Activated naive CD4-positive, alpha-beta T cell treated with anti-CD3 and anti-CD28 coated beads for 36 hours (primary cell): ENCODE measurements at places on chromosomes 7 and 10. TPM values are rescaled to one million over a fixed set of nuclear protein-coding genes. Genes with fewer than 3 reads are reported as not detected.
A peak's percentile ranks its signal among the peaks of the same experiment; 100 is the strongest.

ANKRD30A gene
- total RNA-seq: not detected

- H3K36me3 ChIP-seq: no peaks in the 10 kb centered on the region
- no peak for DNase-seq
- no peaks in the 10 kb centered on the region for H3K27me3 ChIP-seq
- H3K4me1 ChIP-seq: no peaks in the 10 kb centered on the region
- no peak overlapping the region for H3K27ac ChIP-seq
- H3K4me3 ChIP-seq: no peak overlapping the region
Measured at GRCh38 chr10:86659721-86660453, 5.5 kb downstream of the OPN4 start.

GRCh38 chr10:11178606-11179515 lies 161.2 kb downstream of the CELF2 start:
- H3K27ac ChIP-seq: no peak overlapping the region
- H3K36me3 ChIP-seq: peaks cover 57% of the 10 kb centered on the region
- peak overlapping the region; percentile 82 for H3K4me3 ChIP-seq
- no peaks in the 10 kb centered on the region for H3K27me3 ChIP-seq

DNA sequence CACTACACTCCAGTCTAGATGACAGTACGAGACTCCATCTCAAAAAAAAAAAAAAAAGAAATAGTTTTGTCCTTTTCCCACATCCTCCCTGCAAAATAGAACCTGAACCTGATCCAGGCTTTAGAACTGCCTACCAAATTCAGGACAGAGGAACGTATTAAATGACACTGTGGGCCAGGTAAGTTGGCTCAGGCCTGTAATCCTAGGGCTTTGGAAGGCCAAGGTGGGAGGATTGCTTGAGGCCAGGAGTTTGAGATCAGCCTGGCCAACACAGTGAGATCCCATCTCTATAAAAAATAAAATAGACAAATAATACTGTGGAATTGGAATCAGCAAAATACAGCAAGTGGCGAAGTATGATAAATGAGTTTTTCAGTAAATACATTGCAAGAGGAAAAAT lies 10.0 kb upstream of the BNIP3 start:
- H3K4me1 ChIP-seq: no peaks in the 10 kb centered on the region
- no peak for DNase-seq
- no peak overlapping the region for H3K4me3 ChIP-seq
- no peak overlapping the region for H3K27ac ChIP-seq
- H3K27me3 ChIP-seq: no peaks in the 10 kb centered on the region

- H3K4me3 ChIP-seq: no peak overlapping the region
- H3K36me3 ChIP-seq: no peaks in the 10 kb centered on the region
- DNase-seq: no peak
- peaks cover 5% of the 10 kb centered on the region for H3K4me1 ChIP-seq
- no peak overlapping the region for H3K27ac ChIP-seq
Measured at GRCh38 chr10:58517491-58518355, 5.1 kb downstream of the BICC1 start.

PHKG1 gene
- total RNA-seq: 3.8 TPM

DNA sequence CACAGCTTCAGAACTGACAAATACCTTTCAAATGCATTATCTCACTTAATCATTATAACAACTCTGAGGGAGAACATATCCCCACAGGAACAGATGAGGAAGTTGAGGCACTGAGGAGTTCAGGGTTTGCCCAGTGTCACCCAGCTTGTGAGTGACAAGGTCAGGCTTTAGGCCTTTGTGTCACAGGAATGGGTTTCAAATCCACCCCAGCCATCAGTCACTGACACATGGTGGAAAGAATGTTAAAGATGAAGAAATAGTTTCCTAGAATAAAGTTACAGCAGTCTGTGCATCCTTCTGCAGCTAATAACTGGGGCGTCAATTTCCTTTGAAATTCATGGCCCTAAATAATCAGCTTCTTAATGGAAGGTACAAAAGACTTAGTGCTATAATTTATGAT lies 37.8 kb downstream of the SGCE start:
- DNase-seq: no peak
- no peaks in the 10 kb centered on the region for H3K36me3 ChIP-seq
- H3K4me3 ChIP-seq: no peak overlapping the region
- H3K27me3 ChIP-seq: peaks cover 10% of the 10 kb centered on the region
- peaks cover 12% of the 10 kb centered on the region for H3K4me1 ChIP-seq
- no peak overlapping the region for H3K27ac ChIP-seq

ATP5MK gene
- 422 TPM for total RNA-seq

DNA sequence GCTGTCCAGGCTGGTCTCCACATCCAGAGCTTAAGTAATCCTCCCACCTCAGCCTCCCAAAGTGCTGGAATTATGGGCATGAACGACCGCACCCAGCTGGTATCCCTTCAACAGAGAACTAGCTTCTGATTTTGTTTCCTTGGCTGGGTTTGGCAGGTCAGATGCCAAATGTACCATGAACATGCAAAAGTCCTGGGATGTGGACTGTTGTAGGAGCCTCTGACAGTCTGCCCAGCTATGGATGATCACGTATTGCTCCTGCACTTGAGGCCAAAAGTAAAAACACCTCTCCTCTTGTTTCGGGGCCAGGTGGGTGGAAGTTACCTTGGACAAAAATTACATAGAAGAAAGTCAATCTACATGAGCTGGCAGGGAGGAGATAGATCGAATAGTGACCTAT lies 699.5 kb downstream of the TYW1 start:
- H3K27me3 ChIP-seq: no peaks in the 10 kb centered on the region
- no peak overlapping the region for H3K27ac ChIP-seq
- H3K4me3 ChIP-seq: no peak overlapping the region
- H3K36me3 ChIP-seq: peaks cover 1% of the 10 kb centered on the region
- H3K4me1 ChIP-seq: no peaks in the 10 kb centered on the region

CFAP43 gene
- not detected for total RNA-seq

GRCh38 chr7:129386506-129386905 lies 47.7 kb upstream of the STRIP2 start:
- H3K27ac ChIP-seq: peak overlapping the region; percentile 65
- no peak overlapping the region for H3K4me3 ChIP-seq
- H3K4me1 ChIP-seq: peaks cover 16% of the 10 kb centered on the region
- peaks cover 14% of the 10 kb centered on the region for H3K36me3 ChIP-seq
- peak; percentile 27 for DNase-seq

GRCh38 chr10:49668684-49669083 lies 10.8 kb upstream of the C10orf53 start:
- H3K27me3 ChIP-seq: peaks cover 26% of the 10 kb centered on the region
- H3K4me1 ChIP-seq: no peaks in the 10 kb centered on the region
- H3K36me3 ChIP-seq: no peaks in the 10 kb centered on the region
- no peak overlapping the region for H3K4me3 ChIP-seq

DNA sequence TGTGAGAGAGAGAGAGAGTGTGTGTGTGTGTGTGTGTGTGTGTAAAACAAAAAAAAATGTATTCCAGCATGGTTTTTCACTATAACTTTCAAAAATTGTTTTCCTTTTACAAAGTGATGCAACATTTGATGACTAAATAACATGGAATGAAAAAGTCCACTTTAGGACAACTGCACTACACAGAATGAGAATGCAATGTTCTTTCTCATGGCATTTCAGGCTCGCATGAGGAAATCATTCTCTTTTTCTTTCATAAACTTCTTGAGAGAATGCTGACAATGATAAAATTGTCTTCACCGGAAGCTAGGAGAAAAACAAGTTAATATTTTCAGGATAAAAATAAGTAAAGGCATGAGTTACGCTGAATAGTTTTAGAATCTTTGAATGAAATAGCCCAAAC lies 53.7 kb downstream of the SLC16A12 start:
- no peak overlapping the region for H3K4me3 ChIP-seq
- H3K36me3 ChIP-seq: no peaks in the 10 kb centered on the region
- no peak for DNase-seq
- no peak overlapping the region for H3K27ac ChIP-seq
- no peaks in the 10 kb centered on the region for H3K4me1 ChIP-seq

GRCh38 chr10:51231754-51232153 lies 157.5 kb downstream of the PRKG1 start:
- H3K36me3 ChIP-seq: no peaks in the 10 kb centered on the region
- no peak overlapping the region for H3K4me3 ChIP-seq
- no peaks in the 10 kb centered on the region for H3K27me3 ChIP-seq
- no peak for DNase-seq

DNA sequence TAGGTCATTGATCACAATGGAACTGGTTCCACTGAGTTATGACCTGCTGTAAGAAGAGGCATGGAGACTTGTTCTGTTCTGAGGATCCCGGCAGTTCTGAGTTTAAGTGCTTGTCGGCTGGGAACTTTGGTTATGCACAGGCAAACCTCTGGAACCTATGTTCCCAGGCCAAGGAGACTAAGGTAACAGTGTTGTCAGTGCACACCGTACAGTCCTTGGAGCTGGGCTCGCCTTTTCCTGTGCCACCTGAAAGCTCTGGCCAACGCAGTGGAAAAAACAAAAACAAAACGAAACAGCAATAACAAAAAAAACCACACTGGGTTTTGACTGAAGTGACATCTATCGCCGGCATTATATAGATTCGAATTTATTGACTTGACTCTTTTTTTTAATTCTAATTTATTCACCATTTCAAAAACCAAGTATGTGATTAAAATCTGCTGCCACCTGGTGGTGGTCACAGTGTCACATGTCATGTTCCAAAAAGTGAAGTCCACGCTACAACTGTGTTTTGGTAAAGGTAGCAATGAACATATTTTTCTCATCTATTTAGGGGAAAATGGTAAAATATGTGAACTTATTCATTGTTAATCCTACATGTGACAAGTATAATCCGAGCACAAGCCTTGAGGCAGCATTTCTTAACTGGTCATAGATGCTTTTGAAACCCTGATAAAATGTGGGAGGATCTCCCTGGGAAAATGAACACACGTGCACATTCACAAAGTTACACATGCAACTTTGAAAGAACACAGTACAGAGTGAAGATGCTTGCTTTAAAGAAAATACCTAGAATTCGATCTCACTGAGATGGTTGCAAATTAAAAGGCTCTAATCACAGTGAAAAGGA lies 113.8 kb upstream of the PPP2R2D start:
- peaks cover 9% of the 10 kb centered on the region for H3K27me3 ChIP-seq
- H3K4me1 ChIP-seq: no peaks in the 10 kb centered on the region
- DNase-seq: peak; percentile 64
- no peak overlapping the region for H3K27ac ChIP-seq
- H3K4me3 ChIP-seq: no peak overlapping the region
- H3K36me3 ChIP-seq: no peaks in the 10 kb centered on the region

GRCh38 chr10:105644978-105645377 lies 1003.9 kb downstream of the SORCS3 start:
- peaks cover 6% of the 10 kb centered on the region for H3K27me3 ChIP-seq
- DNase-seq: no peak
- no peaks in the 10 kb centered on the region for H3K36me3 ChIP-seq
- H3K27ac ChIP-seq: no peak overlapping the region
- no peaks in the 10 kb centered on the region for H3K4me1 ChIP-seq

GRCh38 chr7:73701357-73701995 lies 18.0 kb downstream of the STX1A start:
- H3K4me1 ChIP-seq: peaks cover 13% of the 10 kb centered on the region
- no peak overlapping the region for H3K4me3 ChIP-seq
- H3K36me3 ChIP-seq: peaks cover 29% of the 10 kb centered on the region
- no peaks in the 10 kb centered on the region for H3K27me3 ChIP-seq

COL28A1 gene
- not detected for total RNA-seq

UROS gene
- 32.9 TPM for total RNA-seq

- H3K27me3 ChIP-seq: no peaks in the 10 kb centered on the region
- H3K36me3 ChIP-seq: no peaks in the 10 kb centered on the region
- no peak for DNase-seq
- no peak overlapping the region for H3K27ac ChIP-seq
- H3K4me1 ChIP-seq: no peaks in the 10 kb centered on the region
- no peak overlapping the region for H3K4me3 ChIP-seq
Measured at GRCh38 chr10:67242528-67242927, 316.7 kb downstream of the LRRTM3 start.

DNA sequence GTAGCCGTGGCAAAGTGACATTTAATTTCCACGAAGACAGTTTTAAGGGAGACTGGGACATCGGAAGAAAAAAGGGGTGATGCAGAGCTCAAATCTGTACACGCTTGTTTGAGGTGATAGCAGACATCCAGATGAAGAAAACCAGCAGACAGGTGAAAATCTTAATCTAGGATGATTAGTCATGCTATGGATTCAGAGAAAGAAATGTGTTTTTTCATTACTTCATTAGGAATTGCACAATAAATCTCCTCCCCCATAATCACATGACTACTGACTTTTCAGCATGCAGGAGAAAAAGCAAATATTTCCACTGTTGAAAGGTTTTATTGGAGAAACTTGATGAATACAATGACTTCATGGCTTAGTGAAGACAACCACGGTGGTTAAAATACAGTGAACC lies 2.5 kb downstream of the NUDT5 start:
- no peaks in the 10 kb centered on the region for H3K27me3 ChIP-seq
- H3K4me1 ChIP-seq: peaks cover 45% of the 10 kb centered on the region
- DNase-seq: no peak
- H3K4me3 ChIP-seq: no peak overlapping the region

- H3K27ac ChIP-seq: no peak overlapping the region
- H3K4me3 ChIP-seq: no peak overlapping the region
- H3K27me3 ChIP-seq: no peaks in the 10 kb centered on the region
- H3K4me1 ChIP-seq: no peaks in the 10 kb centered on the region
Measured at GRCh38 chr7:44134943-44135628, 6.0 kb downstream of the MYL7 start.

- H3K4me3 ChIP-seq: no peak overlapping the region
- DNase-seq: no peak
- H3K27ac ChIP-seq: no peak overlapping the region
- H3K4me1 ChIP-seq: peaks cover 13% of the 10 kb centered on the region
- no peaks in the 10 kb centered on the region for H3K27me3 ChIP-seq
Measured at GRCh38 chr10:78316451-78316931, 282.8 kb downstream of the RPS24 start.

DNA sequence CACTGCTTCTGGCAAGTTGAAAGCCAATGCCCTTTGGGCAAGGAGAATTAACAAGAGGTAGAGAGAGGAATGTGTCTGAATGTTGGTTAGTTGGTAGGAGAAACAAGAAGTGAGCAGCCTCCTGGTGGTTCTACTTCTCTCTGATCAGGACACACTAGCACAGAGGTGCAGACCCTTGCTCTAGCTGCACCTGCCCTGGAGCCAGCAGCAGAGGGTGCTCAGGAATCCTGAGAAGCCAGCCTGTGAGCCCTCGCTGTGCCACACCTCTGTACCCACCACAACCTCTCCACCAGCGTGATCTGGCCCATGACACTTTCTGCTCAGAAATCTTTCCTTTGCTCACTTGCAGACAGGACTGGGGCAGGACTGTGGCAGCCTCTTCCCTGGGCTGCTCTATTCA lies 364.7 kb downstream of the RPS24 start:
- DNase-seq: no peak
- H3K4me3 ChIP-seq: no peak overlapping the region
- H3K27me3 ChIP-seq: no peaks in the 10 kb centered on the region
- no peak overlapping the region for H3K27ac ChIP-seq
- no peaks in the 10 kb centered on the region for H3K36me3 ChIP-seq
- no peaks in the 10 kb centered on the region for H3K4me1 ChIP-seq

LHFPL3 gene
- not detected for total RNA-seq

- H3K27me3 ChIP-seq: no peaks in the 10 kb centered on the region
- no peak overlapping the region for H3K4me3 ChIP-seq
- no peaks in the 10 kb centered on the region for H3K36me3 ChIP-seq
Measured at GRCh38 chr10:77075926-77076325, 561.7 kb downstream of the KCNMA1 start.

PRKCQ gene
- total RNA-seq: 49.5 TPM
